ENCODE measurements at places on chromosomes 4 and X.

GRCh38 chr4:13920111-13920875 is 292.8 kb upstream of the BOD1L1 start:
- no peak for DNase-seq

- no peak for DNase-seq
Observed at GRCh38 chr4:76758290-76758882, 139.6 kb downstream of the SOWAHB start.

DNA sequence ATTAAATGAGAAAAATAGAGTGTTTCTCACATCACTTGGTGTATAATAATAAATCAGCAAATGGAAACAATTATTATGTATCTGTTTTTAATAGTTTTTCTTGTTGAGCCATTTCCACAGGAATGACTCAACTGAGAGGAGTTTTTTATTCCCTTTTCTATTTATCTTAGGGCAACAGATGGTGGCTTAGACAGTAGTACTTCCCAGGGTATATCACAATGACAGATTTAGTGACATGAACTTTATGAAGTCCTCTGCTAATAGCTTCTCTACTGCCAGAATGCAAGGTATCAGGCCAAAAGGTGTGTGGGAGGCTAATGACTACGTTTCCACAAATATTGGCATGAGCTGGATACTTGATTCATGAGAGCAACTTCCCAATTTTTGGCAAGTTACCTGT is 126.7 kb downstream of the HTR2C start:
- DNase-seq: no peak

- DNase-seq: no peak
Observed at GRCh38 chr4:138494931-138495330, 252.8 kb upstream of the SLC7A11 start.

DNA sequence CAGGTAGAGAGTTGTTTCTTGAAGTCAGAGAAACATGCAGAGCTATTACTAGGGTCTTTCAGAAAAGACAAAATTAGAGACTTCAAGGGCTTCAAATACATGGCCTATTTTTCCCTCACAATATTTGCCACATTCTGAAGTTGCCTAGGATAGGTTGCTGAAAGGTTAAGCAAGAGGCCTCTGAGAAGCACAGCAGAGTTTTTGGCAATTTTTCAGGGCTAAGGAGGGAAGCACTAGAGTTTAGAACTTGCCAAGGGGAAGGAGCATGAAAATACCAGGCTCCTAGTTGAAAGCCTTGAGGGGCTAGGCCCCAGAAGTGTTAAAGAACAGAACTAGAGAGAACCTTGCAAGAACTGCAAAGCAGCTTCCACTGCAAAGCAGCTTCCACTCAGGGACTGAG is 86.4 kb downstream of the ANAPC10 start:
- DNase-seq: no peak

DNA sequence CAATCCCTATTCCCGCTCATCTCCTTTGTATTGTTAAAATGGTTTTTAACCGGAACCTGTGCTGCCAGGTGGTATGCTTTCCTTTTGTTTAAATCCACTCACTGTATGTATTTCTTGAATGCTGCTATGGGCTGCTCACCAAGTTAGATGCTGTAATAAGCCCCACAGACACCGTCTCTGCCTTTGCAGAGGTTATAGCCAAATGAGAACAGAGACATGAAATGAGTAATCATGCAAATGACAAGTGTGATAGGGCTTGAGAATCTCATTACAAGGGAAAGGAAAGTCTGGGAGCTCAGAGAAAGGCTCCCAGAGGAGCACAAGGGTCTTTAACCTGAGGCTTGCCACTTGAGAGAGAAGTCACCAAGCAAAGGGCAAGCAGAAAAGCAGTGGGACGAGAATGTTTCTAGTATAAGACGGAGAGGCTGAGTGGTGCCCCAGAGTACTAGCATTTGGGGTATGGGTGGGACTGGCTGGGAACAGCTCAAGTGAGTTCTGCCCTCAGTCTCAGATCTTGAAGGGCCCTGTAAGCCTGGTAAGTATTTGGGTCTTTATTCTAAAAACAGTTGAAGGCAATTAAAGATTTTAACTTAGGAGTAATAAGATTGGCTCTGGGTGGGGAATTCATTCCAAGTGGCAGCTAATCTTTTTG is 110.8 kb upstream of the H2AZ1 start:
- DNase-seq: no peak

DNA sequence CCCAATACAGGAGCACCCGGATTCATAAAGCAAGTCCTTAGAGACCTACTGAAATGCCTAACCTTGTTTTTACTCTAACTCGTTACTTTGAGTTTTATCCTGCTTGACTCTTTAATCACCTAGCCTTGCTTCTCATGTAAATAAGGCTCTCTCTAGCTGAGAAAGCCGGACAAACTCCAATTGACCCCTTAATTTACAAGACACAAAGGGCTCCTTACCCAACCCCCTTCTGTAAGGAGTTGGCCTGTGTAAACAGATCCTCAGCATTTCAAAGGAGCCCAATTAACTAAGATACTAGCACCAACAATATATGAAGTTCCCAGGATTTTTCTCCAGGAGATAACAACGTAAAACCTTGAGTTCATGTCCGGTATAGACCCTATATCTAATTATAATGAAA is 61.7 kb downstream of the CT47B1 start:
- DNase-seq: no peak

DNA sequence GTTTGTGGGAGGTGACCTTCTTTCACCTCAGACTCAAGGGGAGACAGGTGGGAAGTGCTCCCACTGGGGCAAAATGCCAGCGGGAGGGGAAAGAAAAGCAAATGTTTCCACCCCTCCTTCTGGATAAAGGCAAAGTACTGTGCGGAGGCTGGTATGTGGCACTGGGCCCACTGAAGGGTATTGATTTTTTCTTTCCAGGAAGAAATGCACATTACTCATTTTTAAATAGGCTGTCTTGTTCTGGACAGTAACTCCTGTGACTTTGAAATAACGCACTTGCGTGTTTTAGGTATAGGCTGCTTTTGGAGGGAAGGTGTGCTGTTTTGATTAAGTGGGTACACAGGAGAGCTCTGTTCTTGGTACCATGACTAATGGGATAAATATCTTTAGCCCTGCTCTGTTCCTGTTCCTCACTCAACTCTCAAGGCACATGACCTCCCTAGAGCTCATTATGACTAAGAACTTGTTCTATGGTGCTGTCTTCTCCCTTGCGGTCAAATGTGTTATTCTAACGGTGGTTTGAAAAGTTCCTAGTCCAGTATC is 40.7 kb upstream of the MBTPS2 start:
- no peak for DNase-seq

GRCh38 chr4:111689214-111689613 is 456.0 kb upstream of the FAM241A start:
- no peak for DNase-seq

DNA sequence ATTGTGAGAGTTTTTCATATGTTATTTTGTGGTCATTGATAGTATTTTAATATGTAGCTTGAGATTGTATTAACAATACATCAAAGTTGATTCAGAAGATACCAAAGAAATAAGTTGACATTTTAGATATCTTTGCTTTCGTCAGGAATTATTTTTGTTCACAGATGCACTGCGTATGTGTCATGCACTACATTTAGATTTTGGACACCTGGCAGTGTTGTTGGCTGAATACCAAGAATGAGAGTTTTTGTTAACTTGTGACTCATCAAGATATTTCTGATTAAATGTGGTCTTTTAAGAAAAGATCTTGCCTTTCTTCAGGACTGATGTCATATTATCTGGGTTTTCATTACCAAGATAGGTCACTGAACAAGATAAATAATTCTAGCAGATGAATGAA is 633.4 kb downstream of the CENPC start:
- DNase-seq: no peak

DNA sequence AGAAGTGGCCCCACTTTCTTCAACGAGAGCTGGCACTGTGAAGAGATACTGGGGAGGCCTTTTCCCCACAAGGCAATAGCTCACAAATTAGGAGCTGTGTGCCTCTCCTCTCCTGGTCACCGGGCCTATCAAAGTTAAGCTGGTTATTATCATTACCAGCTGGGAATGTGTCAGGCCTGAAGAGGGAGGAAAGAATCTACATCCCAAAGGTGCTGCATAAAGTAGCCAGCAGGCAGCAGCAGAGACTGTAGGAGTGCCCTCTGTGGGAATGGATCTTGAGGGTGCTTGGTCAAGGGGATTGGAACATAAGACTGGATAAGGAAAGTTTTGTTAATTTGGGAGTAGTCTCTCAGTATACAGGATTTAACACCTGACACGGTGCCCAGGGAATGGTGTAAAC is 9.1 kb upstream of the TMPRSS11D start:
- DNase-seq: no peak

All from CD4-positive, alpha-beta T cell treated with Interferon alpha-2 for 1 hour (primary cell).